ENCODE measurements at places on chromosomes 6 and 20. TPM values are rescaled to one million over a fixed set of nuclear protein-coding genes. Genes with fewer than 3 reads are reported as not detected.

Gene ROS1
- total RNA-seq = not detected

Gene PPP1R3G
- total RNA-seq = 0.36 TPM

Gene LPA
- total RNA-seq = not detected

Gene MYT1
- total RNA-seq = not detected

Gene SLX4IP
- 5.8 TPM for total RNA-seq

Gene ELMO2
- total RNA-seq = 37.1 TPM

Gene SLC35F1
- not detected for total RNA-seq

Gene HUS1B
- total RNA-seq = 3.2 TPM

Gene CALHM5
- 9.3 TPM for total RNA-seq

Data from thoracic aorta endothelial cell (primary cell).